ENCODE measurements at places on chromosomes 2 and 18. TPM values are rescaled to one million over a fixed set of nuclear protein-coding genes. Genes with fewer than 3 reads are reported as not detected.

The UGT1A8 gene
- not detected for polyA plus RNA-seq

The ACVR1C gene
- not detected for polyA plus RNA-seq

DNA sequence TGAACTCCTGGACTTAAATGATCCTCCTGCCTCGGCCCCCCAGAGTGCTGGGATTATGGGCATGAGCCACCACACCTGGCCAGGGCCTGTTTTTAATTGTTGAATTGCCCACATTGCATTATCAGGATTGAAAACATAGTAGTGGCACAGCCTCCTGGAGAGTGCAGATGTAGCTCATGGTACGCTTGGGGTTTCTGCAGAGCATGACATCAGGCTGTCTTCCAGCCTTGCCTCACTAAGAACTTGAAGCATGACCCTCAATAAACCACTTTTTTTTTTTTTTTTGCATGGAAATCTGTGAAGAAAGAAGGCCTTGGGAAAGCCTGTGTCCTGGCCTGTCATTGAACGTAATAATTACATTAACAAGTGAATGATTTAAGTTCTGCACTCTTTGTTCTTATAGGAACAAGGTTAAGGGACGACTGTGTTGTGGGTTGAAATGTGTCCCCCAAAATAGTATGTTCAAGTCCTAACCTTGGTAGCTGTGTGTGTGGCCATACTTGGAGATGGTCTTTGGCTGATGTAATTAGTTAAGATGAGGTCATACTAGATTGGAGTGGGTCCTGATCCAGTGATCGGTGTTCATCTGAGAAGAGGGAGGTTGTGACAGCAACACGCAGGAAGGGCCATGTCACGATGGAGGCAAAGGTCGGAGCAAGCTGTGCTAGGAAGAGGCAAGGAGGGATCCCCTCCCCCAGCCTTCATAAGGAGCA lies 90.2 kb downstream of the AGAP1 start:
- no peak for DNase-seq

DNA sequence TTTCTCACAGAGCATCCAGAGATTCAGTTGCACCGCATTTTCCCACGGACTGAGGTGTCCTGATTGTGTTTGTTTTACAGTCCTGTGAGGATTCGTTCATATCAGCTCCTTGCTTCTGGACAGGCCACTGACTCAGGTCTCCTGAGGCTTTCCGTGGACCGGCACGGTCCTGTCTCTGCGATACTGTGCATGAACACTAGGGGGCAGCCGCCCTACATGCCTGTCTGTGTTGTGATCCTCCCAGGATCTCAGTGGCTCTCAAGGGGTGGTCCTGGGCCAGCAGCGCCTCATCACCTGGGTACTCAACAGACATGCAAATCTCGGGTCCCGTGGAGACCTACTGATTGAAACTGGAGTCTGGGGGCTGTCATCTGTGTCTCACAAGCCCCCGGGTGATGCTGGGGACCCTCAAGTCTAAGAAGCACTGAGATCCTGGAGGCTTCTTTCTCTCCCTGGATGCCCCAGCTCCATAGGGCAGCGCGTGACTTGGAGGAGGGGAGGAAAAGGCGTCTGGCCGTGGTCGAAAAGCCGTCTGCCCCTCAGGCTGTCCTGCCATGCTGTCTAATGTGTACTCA lies 28.9 kb downstream of the IL1R2 start:
- no peak for DNase-seq

All from GM12878 (cell line).